ENCODE measurements at places on chromosomes 5 and 9. TPM values are rescaled to one million over a fixed set of nuclear protein-coding genes. Genes with fewer than 3 reads are reported as not detected.

DNA sequence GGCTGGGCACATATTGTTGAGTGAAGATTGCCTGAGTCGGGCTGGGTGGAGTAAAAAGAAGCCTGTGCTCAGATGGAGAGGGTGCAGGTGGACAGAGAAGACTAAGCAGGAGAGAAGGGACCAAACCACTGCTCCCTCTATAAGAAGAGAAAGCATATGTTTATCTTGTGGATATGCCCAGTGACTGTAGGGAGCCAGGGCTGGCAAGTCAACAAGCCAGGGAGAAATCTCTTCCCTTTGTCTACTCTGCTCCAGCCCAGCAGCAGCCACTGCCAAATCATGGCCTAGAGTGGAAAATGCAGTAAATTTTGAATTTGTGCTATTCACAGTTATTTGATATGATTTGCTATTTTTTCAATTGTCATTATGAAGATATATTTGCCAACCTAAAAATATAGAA lies 33.2 kb upstream of the TRIM36 start:
- DNase-seq: no peak

GRCh38 chr9:33120620-33121019 lies 44.1 kb upstream of the SMU1 start:
- no peak for DNase-seq

Gene IFNA2
- not detected for total RNA-seq

DNA sequence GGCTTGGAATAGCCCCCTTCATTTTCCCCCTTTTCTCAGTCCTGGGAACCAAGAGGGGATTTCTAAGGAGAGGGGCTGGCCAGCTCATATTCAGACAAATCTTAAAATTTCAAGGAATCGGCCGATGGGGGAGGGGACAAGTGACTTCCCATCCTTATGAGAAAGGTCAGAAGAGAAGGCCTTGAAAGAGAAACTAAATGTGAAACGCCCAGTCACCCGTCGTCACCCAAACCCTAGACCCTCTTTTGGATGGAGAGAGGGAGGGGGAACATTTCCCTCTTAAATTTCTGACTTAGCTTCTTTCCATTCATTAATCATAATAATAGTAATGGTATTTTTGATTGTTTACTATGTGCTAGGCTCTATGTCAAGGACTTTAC lies 850 bp upstream of the CCL19 start:
- DNase-seq: no peak

DNA sequence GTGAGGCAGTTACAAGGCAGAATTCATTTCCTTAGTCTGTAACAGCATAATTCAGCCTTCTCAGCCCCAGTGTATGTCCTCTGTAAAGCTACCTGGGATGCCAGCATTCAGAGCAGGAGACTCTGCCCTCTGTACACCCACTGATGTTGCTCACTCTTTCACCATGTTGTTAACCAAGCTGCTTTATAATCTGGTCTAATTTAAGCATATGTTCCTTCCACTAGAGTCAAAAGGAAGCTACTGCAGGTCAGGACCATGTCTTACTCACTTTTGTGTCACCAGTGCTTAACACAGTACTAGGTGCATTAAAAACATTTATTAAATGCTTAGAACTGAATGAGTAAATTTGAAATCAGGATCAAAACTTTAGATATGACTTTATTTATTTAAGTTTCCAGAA lies 185.6 kb downstream of the FBXL17 start:
- no peak for DNase-seq

GRCh38 chr9:71755230-71755629 lies 13.1 kb downstream of the CEMIP2 start:
- DNase-seq: no peak

DNA sequence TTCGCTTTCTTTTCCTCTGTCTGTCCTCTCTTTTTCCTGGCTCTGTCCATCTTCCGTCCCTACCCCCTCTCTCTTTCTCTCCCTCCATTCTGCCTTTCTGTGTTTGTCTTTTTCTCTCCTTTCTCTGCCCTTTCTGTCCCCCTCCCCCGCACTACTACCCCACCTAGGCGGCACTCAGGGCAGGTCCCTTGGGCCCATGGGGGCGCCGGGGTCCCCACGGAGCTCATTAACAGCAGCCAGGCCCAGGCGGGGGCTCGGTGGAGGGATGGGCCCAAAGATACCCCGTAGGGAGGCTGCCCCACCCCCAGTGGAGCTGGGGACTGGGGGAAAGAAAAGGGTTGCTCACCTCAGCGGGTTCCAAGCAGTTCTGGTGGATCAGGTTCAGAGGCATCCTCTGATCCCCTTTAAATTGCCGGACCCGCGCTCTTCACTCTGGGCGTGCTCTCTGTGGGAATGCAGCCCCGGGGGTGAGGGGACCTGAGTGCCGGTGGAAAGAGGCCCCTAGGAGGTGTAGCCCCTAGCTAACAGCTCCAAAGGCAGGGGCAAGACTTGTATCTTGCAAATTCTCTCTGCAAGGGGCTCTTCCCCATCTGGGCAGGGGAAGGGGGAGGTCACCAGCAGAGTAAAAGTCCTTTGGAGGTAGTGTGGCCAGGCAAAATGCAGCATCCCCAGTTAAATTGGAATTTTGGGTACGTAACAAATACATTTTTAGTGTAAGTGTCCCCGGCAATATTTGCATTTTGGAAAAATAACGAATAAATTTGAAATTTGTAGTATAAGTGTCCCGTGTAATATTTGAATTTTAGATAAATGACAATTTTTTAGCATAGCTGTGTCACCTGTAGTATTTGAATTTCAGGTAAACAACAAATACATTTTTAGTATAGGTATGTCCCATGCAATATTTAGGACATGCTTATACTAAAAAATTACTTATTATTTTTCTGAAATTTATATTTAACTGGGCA lies 7.4 kb downstream of the LHX2 start:
- no peak for DNase-seq

Gene TUSC1
- 14.3 TPM for total RNA-seq

GRCh38 chr9:84297162-84297821 lies 43.3 kb downstream of the SLC28A3 start:
- no peak for DNase-seq

GRCh38 chr5:116531635-116532034 lies 43.0 kb downstream of the SEMA6A start:
- DNase-seq: no peak

Gene SV2C
- total RNA-seq: under 0.01 TPM

Gene KLHL3
- total RNA-seq: 13.7 TPM

DNA sequence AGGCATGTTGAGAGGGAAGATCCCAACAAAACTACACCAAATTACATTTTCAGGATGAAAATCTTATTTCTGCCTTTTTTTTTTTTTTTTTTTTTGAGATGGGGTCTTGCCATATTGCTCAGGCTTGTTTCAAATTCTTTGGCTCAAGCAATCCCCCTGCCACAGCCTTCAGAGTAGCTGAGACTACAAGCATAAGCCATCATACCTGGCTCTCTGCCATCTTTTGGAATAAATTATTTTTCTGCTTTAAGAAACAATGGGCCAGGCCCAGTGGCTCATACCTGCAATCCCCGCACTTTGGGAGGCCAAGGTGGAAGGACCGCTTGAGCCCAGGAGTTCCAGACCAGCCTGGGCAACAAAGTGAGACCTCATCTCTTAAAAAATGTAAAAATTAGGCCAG lies 14.3 kb downstream of the AFF4 start:
- DNase-seq: no peak

Measured in hematopoietic multipotent progenitor cell (in vitro differentiated cells).